Spinal cord (tissue), 10 donors: ENCODE measurements at places on chromosomes 12 and 14. TPM values are rescaled to one million over a fixed set of nuclear protein-coding genes. Genes with fewer than 3 reads are reported as not detected.

- no peaks in the 10 kb centered on the region for H3K36me3 ChIP-seq
- peaks cover 13% of the 10 kb centered on the region for H3K4me1 ChIP-seq
- no peak for DNase-seq
- no peak overlapping the region for H3K4me3 ChIP-seq
- peaks cover under 1% of the 10 kb centered on the region for H3K27me3 ChIP-seq
Measured at GRCh38 chr12:109822951-109823411, 10.2 kb downstream of the TRPV4 start.

GRCh38 chr12:124762791-124763593, 100.7 kb downstream of the SCARB1 start:
- H3K36me3 ChIP-seq = no peaks in the 10 kb centered on the region
- H3K27me3 ChIP-seq = no peaks in the 10 kb centered on the region
- no peak overlapping the region for H3K4me3 ChIP-seq

GRCh38 chr14:98177551-98177950, 1094.4 kb downstream of the BCL11B start:
- H3K4me1 ChIP-seq = no peaks in the 10 kb centered on the region
- no peak for DNase-seq
- H3K36me3 ChIP-seq = no peaks in the 10 kb centered on the region

GRCh38 chr14:22796087-22796707, 19.0 kb downstream of the SLC7A7 start:
- H3K36me3 ChIP-seq = no peaks in the 10 kb centered on the region
- no peak for DNase-seq
- H3K4me1 ChIP-seq = no peaks in the 10 kb centered on the region

DNA sequence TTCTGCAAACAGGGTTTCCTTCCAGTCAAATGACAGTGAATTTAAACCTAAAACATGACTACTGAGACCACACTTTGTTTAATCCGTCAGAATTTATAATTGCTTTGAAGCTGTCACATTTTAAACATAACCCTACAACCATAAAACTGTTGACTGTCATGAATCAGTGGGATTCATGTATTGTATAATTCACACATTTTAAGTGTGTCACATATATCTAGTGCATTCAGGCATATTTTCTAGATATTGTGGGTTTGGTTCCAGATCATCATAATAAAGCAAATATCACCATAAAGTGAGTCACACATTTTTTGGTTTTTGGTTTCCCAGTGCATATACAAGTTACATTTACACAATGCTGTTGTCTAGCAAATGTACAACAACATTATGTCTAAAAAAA, 304.4 kb downstream of the TMEM132D start:
- no peaks in the 10 kb centered on the region for H3K36me3 ChIP-seq
- no peak overlapping the region for H3K27ac ChIP-seq
- H3K4me1 ChIP-seq = no peaks in the 10 kb centered on the region

- no peak for DNase-seq
- no peaks in the 10 kb centered on the region for H3K27me3 ChIP-seq
- peaks cover 5% of the 10 kb centered on the region for H3K4me1 ChIP-seq
- H3K27ac ChIP-seq = no peak overlapping the region
- H3K36me3 ChIP-seq = peaks cover 11% of the 10 kb centered on the region
- H3K4me3 ChIP-seq = no peak overlapping the region
Measured at GRCh38 chr12:120951-121350, 54.4 kb downstream of the IQSEC3 start.

DNA sequence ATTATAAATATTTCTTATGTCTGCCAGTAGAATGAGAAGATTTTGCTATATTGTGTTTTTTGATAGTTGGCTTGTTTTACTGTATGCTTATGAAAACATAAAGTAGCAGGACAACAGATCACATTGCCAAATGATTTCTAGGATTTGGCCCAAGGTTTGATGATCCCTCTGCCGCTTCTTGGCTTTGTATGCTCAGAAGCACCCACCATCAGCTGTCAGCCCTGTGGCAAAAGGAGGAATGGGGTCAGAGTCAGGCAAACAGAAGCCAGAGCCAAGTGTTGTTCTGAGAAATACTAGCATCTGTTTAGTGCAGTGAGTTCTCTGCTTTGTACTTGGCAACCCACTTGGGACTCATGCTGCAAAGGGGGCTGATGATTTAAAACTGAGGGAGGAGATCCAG, 152.2 kb downstream of the PDE3A start:
- H3K27me3 ChIP-seq = no peaks in the 10 kb centered on the region
- DNase-seq = peak; percentile 62
- no peaks in the 10 kb centered on the region for H3K36me3 ChIP-seq
- H3K27ac ChIP-seq = peak overlapping the region; percentile 19
- no peak overlapping the region for H3K4me3 ChIP-seq

DNA sequence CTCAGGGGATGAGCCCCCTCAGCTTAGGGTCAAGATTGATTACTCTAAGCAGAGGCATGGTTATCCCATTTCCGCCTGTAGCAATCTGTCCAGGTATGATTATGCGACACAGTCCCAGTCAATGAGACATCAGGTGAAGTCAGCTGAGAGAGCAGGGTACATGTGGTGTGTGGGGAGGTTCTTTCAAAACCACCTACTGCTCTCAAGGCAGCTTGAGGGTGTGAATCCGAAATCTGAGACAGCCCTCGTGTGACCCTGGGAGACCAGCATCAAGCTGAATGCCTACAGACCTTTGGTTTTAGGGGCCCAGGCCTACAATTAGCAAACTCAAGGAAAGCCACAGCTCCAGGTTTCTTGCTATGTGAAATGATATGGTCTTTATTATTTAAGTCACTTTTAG, 275.7 kb downstream of the ITPR2 start:
- H3K4me3 ChIP-seq = no peak overlapping the region
- H3K27ac ChIP-seq = no peak overlapping the region
- H3K4me1 ChIP-seq = no peaks in the 10 kb centered on the region
- no peak for DNase-seq

GRCh38 chr12:106380954-106381353, 23.4 kb downstream of the POLR3B start:
- H3K27ac ChIP-seq = no peak overlapping the region
- no peaks in the 10 kb centered on the region for H3K27me3 ChIP-seq
- no peak overlapping the region for H3K4me3 ChIP-seq
- H3K36me3 ChIP-seq = peaks cover 12% of the 10 kb centered on the region
- no peak for DNase-seq

- DNase-seq = no peak
- H3K27ac ChIP-seq = no peak overlapping the region
- H3K36me3 ChIP-seq = no peaks in the 10 kb centered on the region
Measured at GRCh38 chr12:112525426-112525809, 106.7 kb downstream of the PTPN11 start.

DNA sequence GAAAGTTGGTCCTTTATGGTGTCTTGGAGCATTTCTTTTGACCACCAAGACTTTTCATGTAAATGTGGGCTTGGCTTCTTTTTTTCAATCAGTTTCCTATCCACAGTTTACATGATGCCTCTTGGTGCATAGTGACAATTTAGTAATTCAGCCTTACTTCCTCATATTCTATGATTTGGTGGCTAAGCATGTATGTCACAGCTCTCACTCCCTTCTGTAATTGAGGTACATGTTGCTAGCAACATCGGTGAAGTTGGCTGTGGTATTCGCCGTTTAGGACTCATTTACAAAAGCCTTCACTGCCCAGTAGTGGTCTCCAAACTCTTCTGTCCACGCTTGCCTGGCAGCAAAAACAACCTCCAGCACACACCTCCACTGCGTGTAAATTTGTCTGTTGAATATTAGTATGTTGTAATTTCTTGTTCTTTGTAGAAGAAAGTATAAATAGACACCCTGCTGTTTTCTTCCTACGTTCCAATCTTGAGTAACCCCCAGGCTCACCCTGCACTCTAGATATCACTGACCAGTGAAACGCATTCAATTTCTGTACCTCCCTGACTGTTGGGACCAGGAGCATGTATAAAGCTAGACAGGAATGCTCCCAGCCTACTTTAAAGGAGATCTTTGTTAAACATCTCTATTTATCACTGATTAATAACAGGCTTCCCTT, 90.4 kb downstream of the PPP2R5C start:
- H3K4me3 ChIP-seq = no peak overlapping the region
- no peak overlapping the region for H3K27ac ChIP-seq
- peaks cover 5% of the 10 kb centered on the region for H3K4me1 ChIP-seq
- no peaks in the 10 kb centered on the region for H3K27me3 ChIP-seq
- no peak for DNase-seq

DNA sequence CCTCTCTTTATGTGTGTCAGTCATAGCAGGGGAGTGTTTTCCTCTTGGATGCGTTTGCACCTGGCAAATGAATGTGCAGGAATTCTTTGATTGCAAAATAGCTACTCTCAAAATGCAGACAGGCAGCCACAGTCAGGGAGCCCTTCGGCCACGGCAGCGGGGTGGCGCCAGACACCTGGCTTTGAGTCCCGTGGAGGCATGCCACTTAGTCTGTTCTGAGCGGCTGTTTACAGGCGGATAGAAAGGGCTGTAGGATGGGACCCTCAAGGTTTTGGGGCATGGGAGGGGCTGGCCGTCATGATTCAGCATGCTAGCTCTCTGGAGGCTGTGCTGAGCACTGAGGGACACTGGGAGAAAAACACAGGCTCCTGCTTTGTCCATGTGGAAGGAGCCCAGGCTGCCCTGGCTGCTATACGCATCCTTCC, 117.1 kb downstream of the SLC25A47 start:
- no peaks in the 10 kb centered on the region for H3K27me3 ChIP-seq
- no peak overlapping the region for H3K4me3 ChIP-seq
- no peak overlapping the region for H3K27ac ChIP-seq
- peaks cover 55% of the 10 kb centered on the region for H3K4me1 ChIP-seq

DNA sequence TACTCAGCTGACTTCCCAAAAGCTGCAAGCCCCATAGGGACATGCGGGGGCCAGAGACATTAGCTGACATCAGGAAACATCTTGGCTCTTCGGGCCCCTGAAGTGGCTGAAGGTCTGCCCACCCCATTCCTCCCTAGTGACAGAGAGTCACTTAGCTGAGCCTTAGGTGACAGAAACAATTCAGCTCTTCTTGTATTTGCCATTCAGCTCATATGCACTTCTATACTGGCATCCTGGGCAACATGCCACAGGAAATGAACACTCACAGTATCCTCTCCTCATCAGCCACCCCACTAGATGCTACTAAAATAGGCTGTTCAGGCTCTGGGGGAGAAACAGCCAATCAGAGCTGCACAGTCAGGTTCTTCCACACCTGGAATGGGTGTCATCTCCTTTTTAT, 3.4 kb downstream of the DCTN2 start:
- peaks cover 14% of the 10 kb centered on the region for H3K36me3 ChIP-seq
- no peak overlapping the region for H3K27ac ChIP-seq
- H3K27me3 ChIP-seq = peaks cover under 1% of the 10 kb centered on the region
- peaks cover 11% of the 10 kb centered on the region for H3K4me1 ChIP-seq

DNA sequence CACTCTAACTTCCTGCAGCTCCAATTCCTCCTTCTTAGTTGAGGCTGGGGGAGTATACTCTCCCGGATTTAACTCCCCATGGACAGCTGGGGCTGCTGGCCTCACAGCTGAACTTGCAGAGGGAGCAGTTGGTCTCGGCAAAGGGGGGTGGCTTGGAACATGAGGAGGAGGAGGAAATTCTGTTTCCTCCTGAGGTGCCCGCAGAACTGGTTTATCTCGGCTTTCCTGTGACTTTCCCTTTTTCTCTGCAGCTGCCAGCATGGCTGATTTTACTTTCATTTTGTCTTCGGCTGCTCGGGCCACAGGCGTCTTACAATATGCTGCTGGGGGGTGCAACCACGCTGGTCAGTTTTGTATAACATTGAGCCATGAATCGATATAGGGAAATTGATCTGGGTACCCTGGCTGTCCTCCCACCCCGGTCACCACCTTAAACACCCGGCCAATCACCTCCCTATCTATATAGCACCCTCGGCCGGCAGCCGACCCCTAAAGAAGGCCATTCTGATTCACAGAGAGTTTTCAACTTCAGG, 1317.6 kb downstream of the TMEM121 start:
- H3K4me3 ChIP-seq = no peak overlapping the region
- H3K27ac ChIP-seq = no peak overlapping the region
- no peaks in the 10 kb centered on the region for H3K27me3 ChIP-seq
- DNase-seq = no peak
- no peaks in the 10 kb centered on the region for H3K4me1 ChIP-seq

GRCh38 chr12:76714861-76715260, 49.1 kb upstream of the ZDHHC17 start:
- peaks cover 4% of the 10 kb centered on the region for H3K4me1 ChIP-seq
- no peak overlapping the region for H3K27ac ChIP-seq
- no peaks in the 10 kb centered on the region for H3K36me3 ChIP-seq
- no peaks in the 10 kb centered on the region for H3K27me3 ChIP-seq
- no peak for DNase-seq
- H3K4me3 ChIP-seq = no peak overlapping the region

DNA sequence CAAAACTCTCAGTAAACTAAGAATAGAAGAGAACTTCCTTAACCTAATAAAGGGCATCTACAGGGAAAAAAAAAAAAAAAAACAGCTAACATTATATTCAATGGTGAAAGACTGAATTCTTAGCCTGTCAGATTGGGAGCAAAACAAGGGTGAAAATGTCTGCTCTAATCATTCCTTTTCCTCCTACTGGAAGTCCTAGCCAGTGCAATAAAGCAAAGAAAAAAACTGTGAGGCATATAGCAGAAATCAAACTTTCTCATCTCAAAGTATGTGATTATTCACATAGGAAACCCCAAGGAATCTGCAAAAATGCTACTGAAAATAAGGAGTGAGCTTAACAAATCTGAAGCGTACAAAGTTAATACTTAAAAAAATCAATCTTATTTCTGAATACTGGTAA, 170.7 kb downstream of the NUAK1 start:
- H3K27ac ChIP-seq = no peak overlapping the region
- H3K36me3 ChIP-seq = no peaks in the 10 kb centered on the region
- H3K4me3 ChIP-seq = no peak overlapping the region

DNA sequence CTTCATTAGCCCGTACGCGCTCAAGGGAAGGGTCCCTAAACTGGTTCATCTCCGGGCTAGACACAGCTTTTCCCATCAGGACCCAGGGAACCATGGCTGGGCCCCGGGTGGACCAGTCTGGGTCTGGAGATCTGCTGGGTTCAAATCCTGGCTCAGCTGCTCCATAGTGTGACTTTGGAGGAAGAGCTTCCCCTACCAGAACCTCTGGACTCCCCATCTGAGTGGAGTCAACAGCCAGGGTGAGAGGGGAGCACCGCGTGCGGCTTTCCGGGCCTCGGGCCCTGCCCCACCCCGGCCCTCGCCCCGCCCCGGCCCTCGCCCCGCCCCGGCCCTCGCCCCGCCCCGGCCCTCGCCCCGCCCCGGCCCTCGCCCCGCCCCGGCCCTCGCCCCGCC, 41.2 kb downstream of the BEGAIN start:
- no peak for DNase-seq
- no peak overlapping the region for H3K27ac ChIP-seq
- H3K36me3 ChIP-seq = peaks cover 29% of the 10 kb centered on the region
- peaks cover 5% of the 10 kb centered on the region for H3K27me3 ChIP-seq

DNA sequence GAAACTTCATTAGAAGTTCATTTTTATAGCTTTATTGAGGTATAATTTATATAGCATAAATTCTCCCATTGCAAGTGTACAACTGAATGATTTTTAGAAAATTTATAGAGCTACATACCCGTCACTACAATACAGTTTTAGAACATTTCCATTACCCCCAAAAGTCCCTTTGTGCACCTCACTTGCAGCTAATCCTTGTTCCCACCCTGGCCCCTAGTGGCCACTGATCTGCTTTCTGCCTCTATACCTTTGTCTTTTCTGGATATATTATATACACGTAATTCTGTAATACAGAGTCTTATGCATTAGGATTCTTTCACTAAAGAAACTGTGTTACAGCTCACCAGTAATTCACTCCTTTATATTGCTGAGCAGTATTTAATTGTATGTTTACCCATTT, 145.1 kb upstream of the DIO2 start:
- H3K27me3 ChIP-seq = no peaks in the 10 kb centered on the region
- H3K4me1 ChIP-seq = no peaks in the 10 kb centered on the region
- H3K4me3 ChIP-seq = no peak overlapping the region
- no peaks in the 10 kb centered on the region for H3K36me3 ChIP-seq

KRT85 gene
- not detected for polyA plus RNA-seq

KLHL33 gene
- polyA plus RNA-seq = 0.72 TPM

SOAT2 gene
- not detected for polyA plus RNA-seq

APOLD1 gene
- 17.0 TPM for polyA plus RNA-seq

PHC1 gene
- 92.6 TPM for polyA plus RNA-seq

NKX2-1 gene
- polyA plus RNA-seq = not detected
